T-helper 17 cell (primary cell): ENCODE measurements at places on chromosomes 6 and 20. TPM values are rescaled to one million over a fixed set of nuclear protein-coding genes. Genes with fewer than 3 reads are reported as not detected.

The KHDC1L gene
- not detected for total RNA-seq

The PSORS1C1 gene
- total RNA-seq: not detected

The OR12D3 gene
- total RNA-seq: not detected

The POU5F1 gene
- not detected for total RNA-seq

The ADAM33 gene
- total RNA-seq: not detected

The MSH5 gene
- 12.9 TPM for total RNA-seq

The SCUBE3 gene
- total RNA-seq: not detected

The TOMM34 gene
- 9.1 TPM for total RNA-seq

GRCh38 chr6:12369781-12370262 is 79.7 kb downstream of the EDN1 start:
- no peak overlapping the region for H3K4me3 ChIP-seq
- no peak overlapping the region for H3K27ac ChIP-seq
- no peaks in the 10 kb centered on the region for H3K27me3 ChIP-seq

- DNase-seq: no peak
- H3K27me3 ChIP-seq: no peaks in the 10 kb centered on the region
- no peaks in the 10 kb centered on the region for H3K4me1 ChIP-seq
- H3K36me3 ChIP-seq: no peaks in the 10 kb centered on the region
Observed at GRCh38 chr6:56220078-56220477, 27.3 kb downstream of the COL21A1 start.

DNA sequence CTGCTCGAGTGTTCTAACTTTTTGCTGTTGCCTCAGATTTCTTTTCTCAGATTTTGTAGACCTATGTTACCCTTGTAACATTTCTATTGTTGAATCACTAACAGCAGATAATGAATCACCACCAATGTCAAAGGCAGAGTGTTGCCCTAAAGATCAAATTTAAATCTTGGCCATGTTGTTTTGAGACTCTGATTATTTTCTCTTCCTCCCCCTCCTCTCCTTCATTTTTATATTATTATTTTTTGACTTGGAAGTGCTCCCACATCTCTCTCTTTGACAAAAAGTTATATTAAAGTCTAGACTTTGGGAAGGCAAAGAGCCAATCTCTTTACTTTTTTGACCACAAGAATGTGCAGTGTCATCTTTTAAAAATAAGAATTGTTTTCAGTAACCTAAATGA is 422.7 kb downstream of the NKAIN2 start:
- DNase-seq: no peak
- no peaks in the 10 kb centered on the region for H3K36me3 ChIP-seq
- H3K27me3 ChIP-seq: no peaks in the 10 kb centered on the region
- H3K27ac ChIP-seq: no peak overlapping the region
- no peaks in the 10 kb centered on the region for H3K4me1 ChIP-seq
- no peak overlapping the region for H3K4me3 ChIP-seq

- peak overlapping the region; percentile 72 for H3K4me3 ChIP-seq
- no peaks in the 10 kb centered on the region for H3K27me3 ChIP-seq
- no peak for DNase-seq
- peak overlapping the region; percentile 94 for H3K27ac ChIP-seq
- no peaks in the 10 kb centered on the region for H3K36me3 ChIP-seq
Observed at GRCh38 chr6:111487661-111488060, 4.6 kb upstream of the REV3L start.

DNA sequence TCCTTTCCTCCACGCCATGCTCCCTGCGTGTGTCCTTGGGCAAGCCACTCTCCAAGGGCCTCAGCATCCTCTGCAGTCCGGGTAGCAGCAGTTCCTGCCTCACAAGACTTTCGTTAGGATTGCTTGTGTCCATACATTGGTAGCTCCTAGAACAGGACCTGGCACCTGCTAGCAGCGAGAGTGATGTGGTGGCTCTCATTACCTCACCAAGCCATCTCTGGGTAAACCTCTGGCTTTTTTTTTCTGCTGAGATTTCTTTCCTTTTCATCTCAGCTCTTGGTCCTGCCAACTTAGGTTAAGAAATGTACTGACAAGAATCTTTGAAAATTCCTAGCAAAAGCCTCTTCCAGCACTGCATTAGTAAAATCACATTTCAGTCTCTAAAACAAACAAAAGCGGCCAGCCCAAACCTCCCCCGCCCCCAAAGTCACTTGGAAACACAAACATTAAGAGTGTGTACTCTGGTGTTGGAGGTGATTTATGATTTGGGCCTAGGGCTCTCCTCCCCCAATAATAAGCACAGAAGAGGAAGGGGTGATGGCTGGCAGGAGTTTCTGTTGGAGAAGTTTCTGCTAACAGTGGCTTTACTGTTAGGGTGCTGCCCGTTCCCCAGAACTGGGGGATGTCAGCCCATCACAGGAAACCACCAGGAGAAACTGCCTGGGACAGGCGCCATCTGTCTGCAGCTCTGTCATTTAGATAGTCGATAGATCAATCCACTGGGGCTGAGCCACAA is 199.2 kb downstream of the CD83 start:
- H3K4me3 ChIP-seq: no peak overlapping the region
- peaks cover 19% of the 10 kb centered on the region for H3K27me3 ChIP-seq
- no peak for DNase-seq

- H3K4me1 ChIP-seq: peaks cover 5% of the 10 kb centered on the region
- H3K27ac ChIP-seq: no peak overlapping the region
- peaks cover 52% of the 10 kb centered on the region for H3K27me3 ChIP-seq
- no peak overlapping the region for H3K4me3 ChIP-seq
Observed at GRCh38 chr6:168217880-168218537, 101.6 kb downstream of the DACT2 start.

DNA sequence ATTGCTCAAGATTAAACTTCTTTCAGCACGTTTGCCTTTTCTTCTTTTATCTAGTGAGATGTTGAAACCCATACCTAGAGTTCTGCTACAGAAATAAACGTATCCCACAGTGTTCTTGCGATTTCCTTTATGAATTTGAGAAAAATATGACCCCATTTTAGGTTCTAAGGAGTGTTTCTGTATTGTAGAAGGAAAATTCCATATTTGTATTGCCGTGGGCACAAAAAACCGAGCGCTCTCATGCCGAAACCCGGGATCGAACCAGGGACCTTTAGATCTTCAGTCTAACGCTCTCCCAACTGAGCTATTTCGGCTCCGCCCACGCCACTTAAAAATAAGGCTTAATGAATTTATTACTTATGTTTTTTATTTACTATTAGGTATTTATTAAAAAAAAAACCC is 23.7 kb downstream of the ZNF311 start:
- H3K27ac ChIP-seq: peak overlapping the region; percentile 96
- peak; percentile 54 for DNase-seq
- H3K4me3 ChIP-seq: peak overlapping the region; percentile 88
- H3K27me3 ChIP-seq: peaks cover 26% of the 10 kb centered on the region
- peaks cover 9% of the 10 kb centered on the region for H3K36me3 ChIP-seq

- H3K27ac ChIP-seq: no peak overlapping the region
- DNase-seq: no peak
- no peak overlapping the region for H3K4me3 ChIP-seq
- H3K4me1 ChIP-seq: no peaks in the 10 kb centered on the region
- H3K36me3 ChIP-seq: peaks cover 2% of the 10 kb centered on the region
- H3K27me3 ChIP-seq: peaks cover 47% of the 10 kb centered on the region
Observed at GRCh38 chr20:18034039-18034438, 23.7 kb downstream of the OVOL2 start.

DNA sequence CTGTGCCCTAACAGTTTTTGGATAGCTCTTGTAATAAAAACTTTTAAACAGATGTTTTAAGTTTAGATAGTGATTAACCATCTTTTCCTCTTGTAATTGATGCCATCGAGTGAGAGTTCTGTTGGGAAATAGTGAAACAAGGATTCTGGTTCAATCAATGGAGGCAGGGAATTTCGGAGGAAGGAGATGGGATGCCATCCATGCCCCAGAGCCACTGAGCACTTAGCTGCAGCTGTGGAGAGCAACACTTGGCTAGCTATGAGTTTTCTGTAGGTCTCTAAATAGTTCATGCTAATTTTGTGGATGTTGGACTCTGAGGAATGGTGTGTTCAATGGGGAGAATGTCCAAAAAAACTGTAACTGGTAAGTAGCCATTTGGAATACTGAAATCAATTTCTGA is 16.7 kb downstream of the CBFA2T2 start:
- no peaks in the 10 kb centered on the region for H3K27me3 ChIP-seq
- peaks cover 21% of the 10 kb centered on the region for H3K4me1 ChIP-seq
- no peak for DNase-seq
- H3K4me3 ChIP-seq: no peak overlapping the region
- no peak overlapping the region for H3K27ac ChIP-seq

- H3K36me3 ChIP-seq: no peaks in the 10 kb centered on the region
- H3K4me1 ChIP-seq: peaks cover 4% of the 10 kb centered on the region
- H3K27me3 ChIP-seq: peaks cover 22% of the 10 kb centered on the region
- no peak overlapping the region for H3K4me3 ChIP-seq
- H3K27ac ChIP-seq: no peak overlapping the region
Observed at GRCh38 chr6:12826584-12826983, 110.0 kb downstream of the PHACTR1 start.

DNA sequence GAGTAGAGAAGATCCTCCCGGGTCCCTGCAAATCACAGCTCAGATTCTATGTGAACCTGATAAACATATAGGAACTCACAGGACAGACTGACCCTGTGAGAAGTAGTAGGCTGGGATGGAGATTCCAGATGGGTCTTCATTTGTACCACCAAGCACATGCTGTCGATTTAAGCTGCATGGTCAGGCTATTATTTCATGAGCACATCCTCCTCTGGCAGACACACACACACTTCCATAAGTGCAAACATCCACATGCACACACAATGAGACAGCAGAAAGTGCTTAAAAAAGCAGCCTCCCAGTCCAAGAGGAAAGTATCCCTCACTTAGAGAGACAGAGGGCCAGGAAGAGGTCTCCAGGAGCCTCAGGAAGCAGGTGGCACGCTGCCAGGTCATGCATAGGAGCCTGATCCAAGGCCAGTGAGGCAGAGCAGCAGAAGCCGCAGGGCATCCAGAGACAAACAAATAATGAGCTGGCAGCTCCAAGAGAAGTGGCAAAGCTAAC is 131.8 kb downstream of the UNC5CL start:
- no peak for DNase-seq
- peaks cover 36% of the 10 kb centered on the region for H3K27me3 ChIP-seq
- H3K4me1 ChIP-seq: no peaks in the 10 kb centered on the region
- H3K36me3 ChIP-seq: peaks cover 4% of the 10 kb centered on the region

DNA sequence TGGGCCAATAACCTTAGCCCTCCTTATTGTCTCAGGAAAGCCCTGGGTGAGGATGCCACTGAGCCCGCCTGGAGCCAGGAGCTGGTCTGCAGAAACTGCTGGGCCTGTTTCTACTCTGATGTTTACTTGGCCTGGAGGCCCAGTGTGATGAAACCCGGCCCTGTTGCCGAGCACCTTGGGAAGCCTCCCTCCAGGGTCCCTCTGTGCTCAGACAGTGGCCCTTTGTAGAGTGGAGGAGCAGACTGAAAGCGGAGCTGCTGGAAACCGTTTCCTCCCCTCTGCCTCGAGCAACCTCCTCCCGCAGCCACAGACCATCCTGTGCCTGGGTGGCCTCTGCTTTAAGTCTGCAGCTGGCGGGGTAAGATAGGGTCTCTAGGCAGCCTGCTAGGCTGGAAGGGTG is 84.1 kb upstream of the EPB41L1 start:
- no peak overlapping the region for H3K27ac ChIP-seq
- no peak for DNase-seq
- no peak overlapping the region for H3K4me3 ChIP-seq
- peaks cover 2% of the 10 kb centered on the region for H3K4me1 ChIP-seq

DNA sequence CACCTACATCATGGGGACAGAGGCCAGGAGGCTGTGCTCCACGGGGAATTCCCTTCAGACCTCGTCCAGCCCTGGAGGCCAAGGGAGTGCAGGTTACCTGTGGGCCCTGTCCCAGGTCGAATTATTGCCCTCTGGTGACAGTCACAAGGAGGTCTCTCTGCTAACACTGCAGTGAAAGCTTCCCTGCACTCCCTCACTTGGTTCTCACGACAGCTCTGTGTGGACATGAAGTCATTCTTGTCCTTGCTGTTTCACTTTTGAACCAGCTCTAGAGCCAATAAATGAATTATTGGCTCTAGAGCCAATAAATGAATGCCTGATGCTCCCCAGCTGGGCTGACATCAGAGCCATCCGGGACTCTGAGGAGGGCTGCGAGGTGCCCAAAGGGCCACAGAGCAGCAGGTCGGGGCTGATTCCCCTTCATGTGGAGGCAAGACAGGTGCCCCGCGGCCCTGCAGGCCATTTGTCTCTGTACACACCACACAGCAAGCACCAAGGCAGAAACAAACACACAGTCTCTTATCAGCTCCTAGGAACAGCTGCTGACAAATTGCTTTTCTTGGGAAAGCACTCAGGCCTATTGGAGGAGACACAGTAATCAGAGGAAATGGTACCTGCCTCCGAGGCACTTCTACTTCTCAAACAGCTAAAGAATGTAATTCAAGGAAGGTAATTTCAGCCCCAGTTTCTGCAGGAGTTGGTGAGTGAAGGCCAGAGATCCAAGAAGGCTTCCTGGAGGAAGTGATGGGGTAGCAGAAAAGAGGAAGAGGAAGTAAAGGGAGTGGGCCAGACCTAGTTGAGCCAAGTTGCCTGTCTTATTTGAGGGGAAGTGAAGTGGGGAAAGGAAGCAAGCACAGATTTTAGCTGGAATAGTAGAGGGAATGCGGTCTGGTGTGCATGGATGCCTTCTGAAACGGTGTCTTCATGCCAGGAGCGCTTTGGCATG is 27.5 kb upstream of the TBXT start:
- H3K27me3 ChIP-seq: peaks cover 32% of the 10 kb centered on the region
- DNase-seq: no peak
- H3K27ac ChIP-seq: no peak overlapping the region
- H3K36me3 ChIP-seq: no peaks in the 10 kb centered on the region
